ENCODE measurements at places on chromosomes 1 and 21.

GRCh38 chr1:54548389-54549044 is 489 bp downstream of the ACOT11 start:
- no peak for DNase-seq

GRCh38 chr1:950268-950667 is 8.8 kb downstream of the NOC2L start:
- DNase-seq: no peak

DNA sequence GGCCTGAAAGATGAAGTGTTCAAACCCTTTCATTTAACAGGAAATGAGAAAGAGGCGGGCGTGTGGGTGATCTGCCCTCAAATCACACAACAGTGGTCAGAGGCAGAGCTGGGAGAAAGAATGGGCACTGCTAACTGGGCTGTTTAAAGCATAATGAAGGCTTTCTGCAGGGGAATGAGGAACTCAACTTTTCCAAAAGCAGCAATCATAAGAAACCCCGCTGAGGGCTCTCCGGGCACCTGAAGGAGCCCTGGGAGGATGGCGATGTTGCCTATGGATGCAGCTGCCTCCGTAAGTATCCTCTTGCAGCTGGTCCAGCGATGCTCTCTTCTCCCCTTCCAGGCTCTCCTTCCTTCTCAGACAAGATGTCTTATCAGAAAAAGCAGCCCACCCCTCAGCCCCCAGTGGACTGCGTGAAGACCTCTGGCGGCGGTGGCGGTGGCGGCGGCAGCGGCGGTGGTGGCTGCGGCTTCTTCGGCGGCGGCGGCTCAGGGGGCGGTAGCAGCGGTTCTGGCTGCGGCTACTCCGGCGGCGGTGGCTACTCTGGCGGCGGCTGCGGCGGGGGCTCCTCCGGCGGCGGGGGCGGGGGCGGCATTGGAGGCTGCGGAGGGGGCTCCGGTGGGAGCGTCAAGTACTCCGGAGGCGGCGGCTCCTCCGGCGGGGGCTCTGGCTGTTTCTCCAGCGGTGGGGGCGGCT is 1.2 kb downstream of the LORICRIN start:
- DNase-seq: no peak

DNA sequence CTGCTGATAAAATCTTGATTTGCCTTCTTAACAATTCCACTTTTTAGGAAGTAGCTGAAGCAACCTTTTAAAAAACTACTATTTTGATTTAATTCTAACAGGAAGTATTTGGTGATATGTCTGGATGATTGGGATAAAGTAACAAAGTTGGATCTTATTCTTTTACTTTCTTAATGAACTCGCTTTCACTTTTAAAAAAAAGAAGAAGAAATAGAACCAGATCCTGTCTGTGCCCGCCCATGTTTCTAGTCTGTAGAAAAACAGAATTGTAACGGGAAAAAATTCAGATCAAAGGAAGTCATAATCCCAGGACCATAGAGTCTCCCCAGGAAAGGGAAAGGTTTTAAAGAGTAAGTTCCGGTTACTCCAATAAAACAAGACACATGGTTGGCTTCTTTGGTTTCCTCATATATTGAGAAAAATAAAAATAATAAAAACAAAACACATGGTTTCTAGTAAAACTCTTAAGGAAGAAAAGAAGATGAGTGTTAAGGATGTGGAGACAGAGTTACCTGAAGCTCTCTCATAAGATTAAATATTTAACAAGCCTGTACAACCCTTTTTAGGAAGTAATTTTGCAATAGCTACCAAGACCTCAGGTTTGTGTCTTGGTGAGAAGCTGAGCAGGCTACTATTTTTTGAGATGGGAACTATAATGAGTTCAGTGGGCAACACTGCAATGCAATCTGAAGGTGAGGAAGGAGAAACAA is 4.9 kb downstream of the CD48 start:
- DNase-seq: no peak

DNA sequence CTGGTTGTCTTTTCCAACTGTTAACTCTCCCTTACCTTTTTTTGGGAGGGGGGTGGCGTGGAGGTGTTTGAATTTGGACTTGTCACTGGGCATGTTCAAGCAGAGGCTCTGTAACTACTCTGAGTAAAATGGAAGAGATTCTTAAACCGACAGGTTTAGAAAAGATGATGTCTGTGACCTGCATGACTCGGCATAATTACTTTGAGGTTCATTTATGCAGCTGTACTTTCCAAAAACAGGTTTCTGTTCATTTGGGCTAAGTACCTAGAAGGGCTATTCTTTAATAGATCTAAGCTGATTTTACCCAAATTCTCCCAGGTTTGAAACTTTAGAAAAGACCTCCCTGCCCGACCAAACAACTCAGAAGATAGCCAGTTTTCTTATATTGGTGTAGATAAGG is 80.3 kb downstream of the SLC35A3 start:
- DNase-seq: no peak

- no peak for DNase-seq
These were observed 87.2 kb downstream of the MAN1C1 start for GRCh38 chr1:25703671-25704266.

DNA sequence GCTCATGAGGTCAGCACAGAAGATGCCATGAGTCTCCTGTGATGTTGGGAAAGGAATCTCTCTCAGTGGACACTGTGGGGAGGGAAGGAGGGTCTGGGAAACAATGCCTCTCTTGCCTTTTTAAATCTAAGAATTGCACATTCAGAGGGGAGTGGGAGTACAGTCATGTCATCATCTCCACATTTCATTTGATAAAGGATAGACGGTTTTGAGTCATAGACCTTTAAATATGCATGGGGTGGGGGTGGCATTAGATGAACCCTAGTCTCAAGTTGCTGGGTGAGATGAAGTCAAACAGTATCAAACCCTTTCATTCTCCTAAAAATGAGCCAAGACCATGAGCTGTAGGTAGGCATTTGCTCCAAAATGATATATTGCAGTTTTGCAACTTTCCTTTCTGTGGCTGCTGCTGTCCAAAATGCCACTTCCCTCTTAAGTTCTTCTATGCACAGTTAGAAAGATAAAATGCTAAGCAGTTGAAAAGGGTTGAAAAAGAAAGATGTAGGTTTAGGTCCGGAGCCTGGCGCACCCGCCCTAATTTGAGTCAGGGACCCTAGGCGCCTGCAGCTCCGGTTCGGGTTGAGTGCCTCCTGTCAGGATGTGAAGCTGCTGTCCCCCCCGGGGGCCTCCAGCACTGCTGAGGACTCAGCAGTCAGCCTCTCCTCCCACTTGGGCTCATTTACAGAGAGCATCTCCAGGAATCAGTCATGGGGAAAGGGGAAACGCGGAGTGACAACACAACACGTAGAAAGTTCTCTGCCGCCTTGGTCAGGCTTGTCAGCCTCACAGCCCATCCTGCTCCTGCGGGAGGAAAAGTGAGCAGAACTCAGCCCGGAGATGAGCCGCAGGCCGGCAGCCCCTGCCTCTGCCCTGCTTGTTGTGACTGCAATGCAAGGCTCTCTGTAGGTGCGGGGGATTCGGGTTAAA is 479.3 kb upstream of the RUNX1 start:
- no peak for DNase-seq
